KBM-7 (cell line): ENCODE measurements at places on chromosomes 4 and X.
A peak's percentile ranks its signal among the peaks of the same experiment; 100 is the strongest.

- DNase-seq: peak; percentile 46
These were observed 407.9 kb upstream of the AADAT start for GRCh38 chr4:170497689-170498088.

GRCh38 chrX:11580789-11581188, 84.9 kb downstream of the ARHGAP6 start:
- no peak for DNase-seq

DNA sequence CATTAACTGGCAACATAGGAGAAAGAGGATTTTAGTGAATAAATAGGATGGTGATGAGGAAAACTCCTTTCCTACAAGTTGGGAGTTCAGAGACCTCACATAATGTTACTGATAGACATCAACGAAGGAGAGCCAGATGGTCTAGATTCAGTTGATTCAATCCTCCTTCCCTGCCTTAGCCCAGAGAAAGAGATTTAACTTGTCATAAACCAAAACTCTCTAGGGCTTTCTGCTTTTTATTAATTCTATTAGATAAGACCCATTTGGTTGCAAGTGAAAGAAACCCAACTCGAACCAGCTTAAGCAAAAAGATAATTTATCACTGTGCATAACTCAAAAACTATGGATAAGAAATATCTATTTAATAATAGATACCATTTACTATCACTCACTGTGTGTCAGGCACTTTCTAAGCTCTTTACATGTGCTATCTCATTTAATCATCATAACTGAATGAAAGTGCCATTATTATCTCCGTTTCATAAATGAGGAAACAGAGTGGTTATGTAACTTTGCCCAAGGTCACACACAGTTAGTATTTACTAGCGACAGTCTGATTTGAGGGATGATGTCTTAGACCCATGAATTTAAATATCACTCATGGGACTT, 4.3 kb upstream of the UNC5C start:
- DNase-seq: no peak

- no peak for DNase-seq
These were observed 6.8 kb upstream of the DYNLT3 start for GRCh38 chrX:37854148-37854547.

DNA sequence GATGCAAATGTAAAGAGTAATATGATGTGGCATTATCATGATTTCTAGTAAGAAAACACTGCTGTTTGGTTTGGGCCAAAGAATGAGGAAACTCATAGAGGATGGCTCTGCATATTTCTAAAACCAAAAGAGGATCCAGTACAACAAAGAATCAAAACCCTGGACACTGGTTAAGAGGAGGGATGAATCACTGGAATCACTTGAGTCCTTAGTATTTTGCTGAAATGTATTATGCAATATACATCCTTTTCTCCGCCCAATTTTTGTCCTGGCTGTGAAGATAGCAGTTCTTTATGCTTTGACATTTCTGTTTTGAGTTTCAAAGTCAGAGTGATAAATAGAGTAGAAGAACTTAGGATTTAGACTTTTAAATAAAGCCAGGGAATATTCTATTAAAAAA, 345.9 kb downstream of the PACRGL start:
- no peak for DNase-seq

GRCh38 chr4:3285558-3286334, 7.1 kb upstream of the RGS12 start:
- DNase-seq: no peak

DNA sequence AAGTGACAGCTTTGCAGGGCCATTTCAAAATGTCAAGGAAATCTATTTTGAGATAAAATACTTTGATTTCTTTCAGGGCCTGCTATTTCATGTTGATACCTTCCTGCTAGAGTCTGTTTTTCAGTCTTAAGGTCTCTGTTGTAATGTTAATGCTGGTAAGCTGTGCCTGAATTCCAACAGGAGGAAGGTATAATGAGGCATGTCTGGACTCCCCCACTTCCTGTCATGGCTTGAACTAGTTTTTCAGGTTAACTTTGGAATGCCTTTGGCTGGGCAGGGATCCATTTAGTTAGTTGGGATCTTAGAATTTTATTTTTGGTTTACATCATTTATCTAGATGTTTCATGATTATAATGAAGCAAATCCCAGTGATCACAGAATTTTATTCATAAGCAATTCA, 279.0 kb downstream of the CFAP47 start:
- DNase-seq: no peak

DNA sequence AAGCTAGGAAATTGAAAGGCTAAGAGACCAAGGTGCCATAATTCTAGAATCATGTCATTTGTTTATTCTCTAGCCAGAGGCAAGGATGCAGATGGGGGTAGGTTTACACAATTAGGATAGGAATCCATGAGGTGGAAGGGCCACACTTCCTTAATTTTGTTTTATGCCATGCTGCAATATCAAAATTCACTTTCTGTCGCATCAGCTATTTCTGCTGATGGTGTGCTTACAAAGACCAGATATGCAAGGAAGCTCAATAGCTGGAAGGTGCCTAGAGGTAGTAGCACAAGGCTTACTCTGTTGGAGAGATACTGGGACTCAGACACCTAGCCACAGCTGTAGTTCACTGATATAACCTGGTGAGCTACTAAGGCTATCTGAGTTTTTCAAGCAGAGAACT, 328.5 kb downstream of the ADGRL3 start:
- no peak for DNase-seq

DNA sequence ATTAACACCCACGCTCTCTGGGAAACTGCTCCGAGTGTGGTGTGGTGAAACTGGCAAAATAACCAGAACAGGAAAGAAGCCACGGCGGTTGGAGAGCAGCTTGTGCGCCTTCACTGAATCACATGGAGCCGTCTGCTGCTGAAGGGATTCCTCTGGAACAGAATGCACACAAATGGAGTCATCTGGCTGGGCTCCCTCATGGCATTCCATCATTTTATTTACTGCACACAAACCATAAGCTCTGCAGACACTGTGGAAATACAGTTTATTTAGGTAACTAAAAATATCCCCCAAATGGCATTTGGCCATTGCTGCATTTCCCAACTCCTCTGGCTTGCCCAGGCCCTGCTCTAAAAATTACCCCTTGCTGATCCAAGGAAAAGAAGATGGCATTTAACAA, 187.0 kb upstream of the S100G start:
- DNase-seq: no peak

DNA sequence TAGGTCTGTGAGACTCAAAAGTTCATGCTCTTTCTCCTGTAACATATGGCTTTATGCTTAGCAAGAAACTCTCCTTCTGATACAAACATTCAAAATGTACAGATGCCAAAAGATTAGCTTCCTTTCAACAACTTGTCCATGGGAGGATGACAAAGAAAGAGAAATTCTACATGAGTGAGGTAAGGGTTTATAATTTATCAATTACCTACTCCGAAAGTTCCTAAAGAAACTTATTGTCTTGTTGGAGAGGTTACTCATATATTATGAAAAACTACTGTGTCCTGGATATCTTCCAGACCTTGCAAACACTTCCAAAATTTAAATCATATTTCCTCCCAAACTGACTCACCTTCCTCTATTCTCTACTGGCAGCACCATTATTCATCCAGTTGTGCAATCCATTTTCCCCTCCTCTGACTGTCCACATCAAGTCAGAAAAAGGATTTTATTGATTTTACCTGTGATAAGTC, 65.1 kb downstream of the ENPEP start:
- DNase-seq: no peak

GRCh38 chr4:181365671-181366070, 877.5 kb upstream of the TENM3 start:
- DNase-seq: no peak

GRCh38 chr4:43843501-43843900, 605.1 kb downstream of the KCTD8 start:
- no peak for DNase-seq

DNA sequence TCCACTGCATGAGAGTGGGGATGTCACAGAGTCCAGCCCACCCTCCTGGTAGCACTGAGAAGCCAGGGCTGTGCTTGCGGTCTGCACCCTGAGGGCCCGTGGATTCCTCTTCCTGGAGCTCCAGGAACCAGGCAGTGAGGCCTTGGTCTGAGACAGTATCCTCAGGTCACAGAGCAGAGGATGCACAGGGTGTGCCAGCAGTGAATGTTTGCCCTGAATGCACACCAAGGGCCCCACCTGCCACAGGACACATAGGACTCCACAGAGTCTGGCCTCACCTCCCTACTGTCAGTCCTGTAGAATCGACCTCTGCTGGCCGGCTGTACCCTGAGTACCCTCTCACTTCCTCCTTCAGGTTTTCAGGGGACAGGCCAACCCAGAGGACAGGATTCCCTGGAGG, 2.7 kb downstream of the MAGEA1 start:
- DNase-seq: no peak

GRCh38 chrX:154761977-154762536, 607 bp upstream of the DKC1 start:
- DNase-seq: no peak

DNA sequence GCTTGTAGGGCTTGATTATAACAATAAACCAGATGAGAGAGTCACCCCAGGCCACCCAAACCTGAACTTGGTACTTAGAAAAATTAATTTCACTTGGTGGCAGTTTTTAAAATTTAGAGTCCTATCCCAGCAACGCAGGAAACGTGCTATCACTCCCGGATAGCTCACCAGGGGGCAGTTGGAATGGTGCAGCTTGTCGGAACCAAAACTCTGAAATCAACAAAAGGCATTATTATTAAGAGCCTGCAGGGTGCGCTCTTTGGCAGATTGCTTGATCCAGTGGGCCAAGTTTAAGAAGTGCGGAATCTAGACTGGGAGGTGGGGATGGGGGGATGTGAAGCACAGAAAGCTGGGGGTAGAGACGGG, 2.4 kb downstream of the FRAS1 start:
- DNase-seq: peak; percentile 75

DNA sequence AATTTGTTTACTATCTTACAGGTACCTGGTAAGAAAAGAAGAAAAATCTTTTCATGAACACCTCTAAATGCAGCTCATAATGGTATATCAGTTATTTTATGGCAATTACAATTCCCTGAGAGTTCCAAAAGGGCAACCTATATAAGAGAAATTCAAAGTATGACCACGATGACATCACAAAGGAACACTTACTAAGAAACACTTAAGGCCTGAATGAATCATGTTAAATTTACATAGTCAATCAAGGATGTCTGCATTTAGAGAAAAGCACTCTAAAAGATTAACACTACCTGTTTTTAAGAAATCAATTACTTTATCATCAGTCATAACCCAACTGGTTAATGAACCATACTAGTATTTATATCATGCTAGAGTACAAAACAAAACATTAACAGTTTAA, 63.9 kb downstream of the LCORL start:
- DNase-seq: no peak

DNA sequence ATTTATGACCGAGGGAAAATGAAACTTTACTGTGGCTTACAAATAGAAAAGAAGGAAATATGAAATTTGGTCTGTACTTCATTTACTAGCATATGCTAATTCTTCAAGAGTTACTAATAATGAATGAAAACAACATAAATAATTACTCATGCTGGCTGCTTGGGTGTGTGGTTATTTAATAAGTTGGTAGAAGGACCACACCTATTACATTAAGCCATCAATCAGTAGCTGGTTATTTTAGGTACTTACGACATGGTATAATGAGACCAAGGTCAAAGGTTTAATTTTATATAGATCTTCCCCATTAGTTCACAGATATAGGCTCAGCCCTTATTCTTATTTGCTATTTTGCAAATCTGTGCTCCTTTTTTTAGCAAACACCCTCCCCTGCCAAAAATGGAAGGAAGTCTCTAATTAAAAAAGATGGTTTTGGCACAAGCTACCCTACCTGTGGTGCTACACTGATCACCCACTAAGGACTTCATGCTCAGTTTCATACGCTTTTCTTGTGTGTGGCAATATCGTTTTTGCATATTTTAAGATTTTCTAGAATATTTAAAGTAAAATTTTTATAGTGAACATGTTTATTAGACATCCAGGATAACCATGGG, 14.1 kb downstream of the TMPRSS11D start:
- DNase-seq: no peak

GRCh38 chr4:186092296-186092695, 12.2 kb upstream of the FAM149A start:
- no peak for DNase-seq

- DNase-seq: no peak
These were observed 25.2 kb downstream of the WDR44 start for GRCh38 chrX:118370921-118371624.

- no peak for DNase-seq
These were observed 22.8 kb downstream of the RAB28 start for GRCh38 chr4:13461191-13461905.

DNA sequence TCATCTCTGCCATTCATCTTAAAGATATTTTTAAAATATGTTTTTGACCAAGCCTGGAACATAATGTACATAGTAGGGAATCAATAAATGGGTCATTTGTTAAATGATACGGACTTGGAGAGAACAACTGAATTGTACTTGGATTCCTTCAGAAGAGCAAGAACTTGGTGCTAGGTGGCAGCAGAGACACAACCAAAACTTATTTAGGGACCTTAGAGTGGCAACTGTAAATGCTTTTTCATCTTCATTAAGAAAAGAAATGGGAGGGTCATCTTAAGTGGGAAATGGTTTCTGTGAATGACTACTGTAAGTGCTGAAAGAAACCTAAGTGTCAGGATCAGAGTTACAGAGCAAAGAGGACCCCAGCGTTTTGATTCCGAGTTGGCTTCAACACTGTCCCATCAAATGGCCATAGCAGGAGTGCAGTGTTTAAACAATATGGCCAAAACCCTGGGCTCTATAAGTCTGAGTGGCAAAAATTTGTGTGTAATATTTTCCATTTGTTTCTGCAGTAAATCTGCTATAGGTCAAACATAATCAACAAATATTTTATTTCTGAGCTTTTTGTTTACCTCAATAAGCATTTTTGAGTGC, 213.6 kb downstream of the PALLD start:
- peak; percentile 24 for DNase-seq

GRCh38 chrX:38326086-38326485, 1.2 kb downstream of the RPGR start:
- no peak for DNase-seq

DNA sequence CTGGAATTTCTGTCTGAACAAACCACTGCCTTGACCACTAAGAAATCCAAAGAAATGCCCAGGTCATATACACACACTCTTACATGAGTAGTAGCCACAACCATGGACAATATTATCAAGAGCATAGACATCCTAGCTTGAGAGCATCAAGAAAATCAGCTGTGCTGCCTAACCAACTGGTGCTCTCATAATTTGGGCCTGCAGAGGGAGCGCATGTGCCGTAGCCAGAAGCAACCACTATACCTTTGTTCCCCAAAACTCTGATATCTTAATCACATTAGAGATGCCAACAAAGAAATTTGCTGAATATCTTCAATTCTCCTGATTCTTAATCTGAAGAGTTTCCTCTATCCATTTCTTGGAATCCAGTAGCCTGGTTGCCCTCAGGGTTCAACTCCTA, 163.6 kb downstream of the ZNF674 start:
- DNase-seq: peak; percentile 68

DNA sequence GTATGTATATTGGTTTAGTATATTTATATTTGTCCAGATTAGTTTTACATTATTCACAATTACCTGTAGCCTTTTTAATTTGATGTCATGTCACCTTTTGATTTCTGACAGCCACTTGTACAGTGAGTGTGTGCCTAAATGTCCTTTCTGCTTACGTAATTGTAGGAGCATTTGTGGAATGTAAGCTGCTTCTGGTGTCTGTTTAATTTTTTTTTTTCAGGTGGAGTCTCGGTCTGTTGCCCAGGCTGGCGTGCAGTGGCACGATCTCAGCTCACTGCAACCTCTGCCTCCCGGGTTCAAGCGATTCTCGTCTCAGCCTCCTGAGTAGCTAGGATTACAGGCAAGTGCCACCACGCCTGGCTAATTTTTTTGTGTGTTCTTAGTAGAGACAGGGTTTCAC, 91.2 kb upstream of the XAGE2 start:
- DNase-seq: no peak
